ENCODE measurements at places on chromosomes 11 and 22.

DNA sequence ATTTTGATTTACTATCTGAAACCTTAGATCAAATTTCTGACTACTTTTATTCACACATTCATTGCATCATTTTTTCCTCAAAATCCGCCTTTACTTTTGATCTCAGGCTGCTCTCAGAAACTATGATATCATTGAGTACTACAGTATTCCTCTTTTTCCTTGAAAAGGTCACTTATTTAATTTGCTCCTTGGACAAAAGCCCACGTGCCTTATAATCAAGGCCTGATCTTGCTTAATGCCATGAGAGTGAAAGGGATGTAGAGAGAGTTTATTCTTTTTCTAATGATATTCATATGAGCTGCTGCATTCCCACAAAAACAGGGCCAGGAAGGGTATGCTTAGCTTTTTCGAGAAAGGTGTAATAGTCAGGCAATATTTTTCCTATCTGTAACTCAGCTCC lies 327.0 kb downstream of the ETS1 start:
- DNase-seq: no peak

DNA sequence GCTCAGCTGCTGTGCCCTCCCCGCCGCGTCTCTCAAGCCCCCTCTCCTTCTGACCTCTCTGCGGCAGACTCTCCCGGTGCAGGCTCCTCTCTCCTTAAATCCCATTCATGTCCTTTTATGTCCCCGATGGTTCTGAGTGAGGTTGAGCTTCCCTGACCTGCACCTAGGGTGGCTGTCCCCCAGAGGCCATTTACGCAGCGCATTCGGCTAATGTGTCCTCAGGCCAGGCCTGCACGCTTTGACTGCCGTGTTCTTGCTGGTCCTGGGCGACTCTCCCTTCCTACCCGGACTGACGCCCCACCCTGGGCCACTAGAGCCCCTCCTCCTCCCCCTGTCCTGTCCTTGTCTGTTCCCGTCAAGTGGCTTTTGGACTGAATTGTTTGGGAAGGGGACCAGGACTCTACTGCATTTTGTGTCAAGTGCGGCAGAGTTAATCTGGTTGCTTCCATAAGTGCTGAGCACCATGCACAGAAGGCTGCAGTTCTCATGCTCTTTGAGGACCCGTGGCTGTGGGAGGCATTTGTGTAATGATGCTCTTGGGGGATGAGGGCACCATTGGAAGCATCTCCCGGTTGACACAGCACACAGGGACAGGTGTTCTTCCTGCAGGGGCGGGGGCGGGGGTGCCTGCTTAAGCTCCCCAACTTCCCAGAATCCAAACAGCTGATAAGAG lies 37.1 kb downstream of the IGHMBP2 start:
- no peak for DNase-seq

DNA sequence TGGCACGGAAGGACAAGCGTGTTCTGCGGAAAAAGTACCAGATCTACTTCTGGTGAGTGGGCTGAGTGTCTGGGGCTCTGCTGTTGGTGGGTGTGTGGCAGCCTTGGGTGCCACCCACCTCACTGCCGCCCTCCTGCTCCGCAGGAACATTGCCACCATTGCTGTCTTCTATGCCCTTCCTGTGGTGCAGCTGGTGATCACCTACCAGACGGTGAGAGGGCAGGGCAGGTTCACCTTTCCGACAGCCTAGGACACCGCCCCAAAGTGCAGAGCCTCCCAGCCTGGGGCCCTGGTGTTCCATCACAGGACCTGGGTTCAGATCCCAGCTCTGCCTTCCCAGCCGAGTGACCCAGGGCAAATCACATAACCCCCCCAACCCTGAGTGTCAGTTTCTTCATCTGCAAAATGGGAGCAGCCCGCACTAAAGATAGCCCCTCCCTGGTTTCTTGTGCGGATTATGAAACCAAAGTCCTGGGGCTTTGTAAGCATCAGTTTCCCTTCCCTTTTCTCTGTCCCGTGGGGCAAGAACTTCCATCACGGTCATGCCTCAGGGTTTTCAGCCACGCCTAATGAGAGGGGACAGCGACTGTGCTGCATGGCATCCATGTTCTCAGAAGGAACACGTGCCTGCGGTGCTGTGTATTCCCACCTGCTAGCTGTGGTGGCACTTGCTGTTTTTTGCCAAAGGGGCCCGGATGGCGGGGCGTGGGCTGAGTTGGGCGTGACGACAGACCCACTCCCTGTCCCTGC lies 9.8 kb upstream of the TAGLN start:
- DNase-seq: no peak

- no peak for DNase-seq
Measured at GRCh38 chr11:134736251-134736947, 324.4 kb upstream of the B3GAT1 start.

- no peak for DNase-seq
Measured at GRCh38 chr22:27032091-27032761, 374.8 kb downstream of the MIAT start.

DNA sequence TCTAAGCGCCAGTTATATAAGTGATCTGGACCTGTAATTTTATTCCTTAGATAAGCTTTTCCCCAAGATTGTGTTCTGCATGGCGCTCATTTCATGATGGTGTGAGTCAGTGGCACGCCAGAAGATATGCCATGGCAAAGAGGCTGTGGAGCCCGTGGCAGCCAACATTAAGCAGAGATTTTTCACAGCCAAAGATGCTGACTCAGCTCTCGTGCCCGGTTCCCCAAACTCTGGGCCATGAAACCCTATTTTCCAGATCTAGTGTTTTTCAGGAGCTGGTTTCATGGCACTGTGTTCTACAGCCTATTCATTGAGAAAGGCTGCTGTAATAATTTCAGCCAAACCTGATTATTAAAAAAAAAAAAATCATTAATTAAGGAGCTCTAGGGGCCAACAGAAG lies 15.4 kb upstream of the LINC01488 start:
- DNase-seq: no peak

DNA sequence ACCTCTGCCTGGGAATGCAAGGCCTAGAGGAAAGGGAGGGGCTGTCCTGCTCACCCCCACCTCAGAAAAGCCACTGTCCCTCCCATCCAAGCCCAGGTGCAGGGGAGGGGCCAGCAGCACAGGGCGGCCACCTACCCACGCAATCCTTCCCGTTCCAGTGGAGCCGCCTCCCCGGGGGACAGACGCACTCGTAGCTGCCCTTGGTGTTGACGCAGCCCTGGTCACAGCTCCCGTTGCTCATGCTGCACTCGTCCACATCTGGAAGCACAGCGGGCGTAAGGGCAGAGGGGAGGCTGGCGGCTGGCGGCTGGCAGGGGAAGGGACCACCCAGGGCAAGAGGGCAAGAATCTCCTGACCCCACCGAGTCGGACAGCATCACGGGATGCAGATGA lies 40.3 kb upstream of the TTLL12 start:
- no peak for DNase-seq

GRCh38 chr11:4125141-4125540 lies 30.5 kb downstream of the RRM1 start:
- DNase-seq: no peak

DNA sequence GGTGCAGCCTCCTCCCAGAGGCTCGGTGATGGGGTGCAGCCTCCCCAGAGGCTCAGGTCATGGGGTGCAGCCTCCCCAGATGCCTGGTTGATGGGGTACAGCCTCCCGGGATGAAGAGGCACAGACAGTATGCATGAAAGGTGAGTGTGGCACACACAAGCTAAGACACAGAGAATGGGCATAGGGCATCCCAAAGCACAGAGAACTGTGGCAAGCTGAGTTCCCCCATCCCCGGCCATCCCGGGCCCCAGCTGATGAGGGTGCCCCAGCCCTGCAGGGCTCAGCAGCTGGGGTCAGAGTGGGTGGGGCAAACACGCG lies 4.8 kb upstream of the SYT8 start:
- no peak for DNase-seq

GRCh38 chr11:326842-327580 lies 6.4 kb upstream of the IFITM3 start:
- no peak for DNase-seq
